ENCODE measurements at places on chromosomes 3 and 15. TPM values are rescaled to one million over a fixed set of nuclear protein-coding genes. Genes with fewer than 3 reads are reported as not detected.
A peak's percentile ranks its signal among the peaks of the same experiment; 100 is the strongest.

DNA sequence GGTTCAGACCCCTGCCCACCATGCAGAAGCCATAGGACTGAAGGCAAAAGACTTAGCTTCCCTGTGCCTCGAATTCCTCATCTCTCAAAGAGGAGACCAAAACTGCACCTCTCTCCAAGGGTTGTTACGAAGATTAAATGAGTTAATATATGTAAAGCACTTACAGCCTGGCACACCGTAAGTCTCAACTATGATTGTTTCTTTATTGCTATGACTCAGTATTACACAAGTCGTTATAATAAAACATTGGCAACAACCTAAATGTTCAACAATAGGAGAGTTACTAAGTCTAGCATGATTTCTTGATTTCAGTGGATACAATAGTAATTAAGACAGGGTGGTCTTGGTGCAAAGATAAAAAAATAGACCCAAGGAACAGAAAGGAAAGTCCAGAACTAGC lies 19.6 kb upstream of the FGD5 start:
- DNase-seq: no peak

DNA sequence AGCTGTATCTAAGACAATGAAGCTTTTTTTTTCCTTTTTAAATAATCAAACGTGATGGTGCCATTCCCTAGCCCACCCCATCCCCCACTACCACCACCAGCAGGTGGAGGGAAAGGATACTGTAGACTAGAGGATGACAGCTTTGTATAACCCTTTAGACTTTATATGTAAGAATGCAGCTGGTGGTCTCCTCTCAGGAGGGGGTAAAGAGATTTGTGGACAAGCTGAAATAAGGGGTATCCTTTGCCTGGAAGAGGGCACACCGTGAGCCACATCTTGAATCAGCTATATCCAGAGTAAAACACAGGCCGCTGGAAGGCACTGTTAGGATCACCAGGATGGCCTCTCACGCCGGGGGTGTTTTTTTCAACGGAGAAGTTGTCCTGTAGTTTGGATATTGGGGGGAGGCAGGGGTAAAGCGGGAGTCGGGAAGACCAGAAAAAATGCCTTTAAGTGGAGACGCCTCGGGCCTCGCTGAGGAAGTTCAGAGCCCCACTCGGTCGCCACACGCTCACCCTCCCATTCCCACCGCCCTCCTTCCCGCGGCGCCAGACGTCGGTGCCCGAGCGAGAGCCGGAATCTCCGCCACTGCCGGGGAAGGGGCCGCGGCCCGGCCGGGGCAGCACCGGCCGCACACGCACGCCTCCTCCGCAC lies 986 bp downstream of the KPNA4 start:
- peak; percentile 32 for DNase-seq

DNA sequence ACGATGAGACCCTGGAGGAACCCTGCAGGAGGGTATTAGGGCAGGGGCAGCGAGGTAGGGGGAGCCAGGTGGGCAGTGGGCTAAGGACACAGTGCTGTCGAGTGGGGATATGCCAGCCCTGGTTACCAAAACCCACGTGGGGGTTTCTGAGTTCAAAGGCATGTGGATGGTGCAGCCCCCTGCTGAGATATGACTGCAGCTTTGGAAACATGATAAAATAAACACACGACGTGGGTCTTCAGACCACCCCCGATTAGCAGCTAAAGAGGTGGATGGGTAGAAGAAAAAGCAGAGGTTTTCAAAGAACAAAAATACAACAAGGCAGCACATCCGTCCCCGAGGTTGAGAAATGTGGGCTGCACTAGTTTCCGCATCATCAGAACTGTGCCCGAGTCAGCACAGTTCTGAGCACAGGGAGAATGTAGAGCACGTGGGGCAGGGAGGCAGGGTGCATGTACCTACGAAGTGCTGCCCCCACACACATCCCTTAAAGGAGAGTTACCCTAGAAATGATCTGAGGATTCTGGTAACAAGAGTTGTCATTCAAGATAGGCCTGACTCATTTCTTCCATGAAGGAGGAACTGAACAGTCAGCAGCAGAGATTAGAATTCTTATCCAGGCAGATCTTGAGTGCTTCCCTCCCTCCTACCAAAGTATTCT lies 121.3 kb downstream of the RPLP1 start:
- DNase-seq: no peak

- DNase-seq: no peak
Measured at GRCh38 chr3:151395806-151396205, 11.3 kb upstream of the P2RY12 start.

Gene NANOGP8
- not detected for polyA plus RNA-seq

DNA sequence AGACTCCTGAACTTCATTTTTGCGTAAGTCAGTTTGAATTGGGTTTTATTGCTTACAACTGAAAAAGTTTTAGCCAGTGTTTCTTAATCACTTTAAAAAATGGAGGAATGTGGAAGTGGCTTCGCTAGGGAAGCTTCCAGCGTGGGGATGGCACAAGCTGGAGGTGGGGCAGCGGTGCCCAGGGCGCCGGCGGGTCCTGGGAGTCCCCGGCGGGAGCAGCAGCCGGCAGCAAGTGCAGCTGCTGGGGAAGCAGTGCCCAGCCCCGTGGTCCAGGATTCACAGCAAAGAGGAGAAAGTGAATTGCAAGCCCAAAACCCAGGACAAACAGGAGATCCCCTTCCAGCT lies 301.8 kb upstream of the PROK2 start:
- no peak for DNase-seq

- DNase-seq: peak; percentile 47
Measured at GRCh38 chr15:57377478-57377847, 1.2 kb downstream of the CGNL1 start.

DNA sequence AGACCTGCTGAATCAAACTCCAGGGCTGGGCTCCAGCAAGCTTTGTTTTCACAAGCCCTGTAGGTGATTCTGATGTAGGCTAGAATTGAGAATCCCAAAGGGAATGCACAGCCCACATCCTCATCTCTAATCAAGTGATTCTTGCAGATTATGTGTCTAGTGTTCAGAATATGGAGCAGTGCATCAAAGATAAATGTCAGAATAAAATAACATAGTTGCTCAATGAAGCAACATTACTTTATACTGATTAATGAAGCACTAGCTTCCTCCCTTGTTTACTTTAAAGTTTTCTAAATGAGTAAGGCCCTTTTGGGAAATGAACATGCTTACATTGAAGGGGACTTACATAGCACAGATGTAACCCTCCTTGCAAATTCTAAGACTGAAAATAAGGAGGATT lies 39.2 kb downstream of the NUP210 start:
- no peak for DNase-seq

- no peak for DNase-seq
Measured at GRCh38 chr3:145015253-145015652, 1043.6 kb downstream of the DIPK2A start.

GRCh38 chr3:69033470-69033869 lies 18.7 kb downstream of the TMF1 start:
- DNase-seq: no peak

DNA sequence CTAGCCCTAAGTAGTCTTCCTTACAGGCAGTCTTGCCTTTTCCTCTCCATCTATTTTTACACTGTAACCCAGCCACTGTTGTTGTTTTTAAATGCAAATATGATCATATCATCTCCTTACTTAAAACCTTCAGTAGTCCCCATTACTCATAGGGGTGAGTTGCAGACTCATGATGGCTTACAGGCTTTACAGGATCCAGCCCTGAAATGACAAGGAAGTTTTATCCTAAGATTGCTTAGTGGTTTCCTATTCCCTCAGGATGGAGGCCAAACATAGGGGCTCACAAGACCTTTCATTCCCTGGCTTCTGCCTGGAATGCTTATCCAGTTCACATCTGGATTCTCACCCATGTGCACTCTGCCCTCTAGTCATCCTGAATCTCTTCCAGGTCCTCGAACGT lies 27.7 kb upstream of the PCOLCE2 start:
- DNase-seq: no peak

Gene PATL2
- polyA plus RNA-seq: 0.12 TPM

DNA sequence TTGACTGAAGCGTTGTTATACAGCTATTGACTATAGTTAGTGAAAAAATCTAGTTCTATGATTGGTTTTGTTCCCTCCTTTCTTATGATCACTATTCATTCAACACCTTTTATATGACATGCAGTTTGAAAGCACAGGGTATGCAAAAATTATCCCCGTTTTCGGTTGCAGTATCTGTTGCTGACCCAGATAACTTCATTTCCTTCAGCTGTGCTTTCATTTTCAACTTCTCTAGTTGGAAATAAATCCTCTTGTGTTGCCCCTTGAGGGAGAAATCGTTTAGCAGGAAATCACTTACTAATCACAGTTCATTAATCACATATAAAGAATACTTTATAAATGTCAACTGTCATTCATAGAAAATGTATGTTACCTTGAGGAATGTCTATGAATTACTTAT lies 55.1 kb downstream of the MBNL1 start:
- DNase-seq: no peak

GRCh38 chr15:72483279-72483678 lies 9.1 kb downstream of the ARIH1 start:
- DNase-seq: no peak

- DNase-seq: no peak
Measured at GRCh38 chr3:63706321-63707085, 54.0 kb downstream of the SNTN start.

DNA sequence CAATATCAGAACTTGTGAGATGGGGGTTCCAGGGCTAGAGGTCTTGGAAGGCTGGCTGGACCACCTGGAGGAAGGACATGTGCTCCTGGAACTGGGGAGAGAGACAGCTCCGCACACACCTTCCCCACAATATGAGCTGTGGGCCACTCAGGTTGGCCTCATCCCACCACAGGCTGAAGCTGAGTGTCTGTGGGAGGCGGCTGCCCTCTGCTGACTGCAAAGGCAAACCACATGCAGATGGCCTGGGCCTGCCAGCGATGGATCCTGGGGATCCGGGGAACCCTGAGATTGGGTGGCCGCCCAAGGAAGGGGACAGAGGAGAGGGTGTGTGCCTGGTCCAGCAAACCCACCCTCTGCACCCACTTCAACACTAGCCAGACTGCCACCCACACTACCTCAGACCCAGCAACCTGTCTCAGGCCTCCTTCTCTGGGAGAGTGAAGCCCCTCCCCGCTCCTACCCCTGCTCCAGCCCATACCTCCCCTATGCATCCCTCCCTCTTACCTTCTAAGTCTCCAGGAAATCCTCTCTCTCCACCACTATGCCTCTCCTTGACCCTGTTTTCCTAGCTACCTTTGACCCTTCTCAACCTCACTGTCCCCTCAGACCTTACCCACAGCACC lies 44.8 kb downstream of the CYP11A1 start:
- DNase-seq: peak; percentile 55

Gene TEX55
- not detected for polyA plus RNA-seq

GRCh38 chr15:96551196-96551595 lies 220.7 kb downstream of the NR2F2 start:
- DNase-seq: no peak

Gene SLC27A2
- polyA plus RNA-seq: 39.7 TPM

Gene ABHD17C
- 13.8 TPM for polyA plus RNA-seq

- DNase-seq: peak; percentile 17
Measured at GRCh38 chr15:101068961-101069653, 149.9 kb downstream of the LRRK1 start.

Gene UROC1
- polyA plus RNA-seq: not detected

DNA sequence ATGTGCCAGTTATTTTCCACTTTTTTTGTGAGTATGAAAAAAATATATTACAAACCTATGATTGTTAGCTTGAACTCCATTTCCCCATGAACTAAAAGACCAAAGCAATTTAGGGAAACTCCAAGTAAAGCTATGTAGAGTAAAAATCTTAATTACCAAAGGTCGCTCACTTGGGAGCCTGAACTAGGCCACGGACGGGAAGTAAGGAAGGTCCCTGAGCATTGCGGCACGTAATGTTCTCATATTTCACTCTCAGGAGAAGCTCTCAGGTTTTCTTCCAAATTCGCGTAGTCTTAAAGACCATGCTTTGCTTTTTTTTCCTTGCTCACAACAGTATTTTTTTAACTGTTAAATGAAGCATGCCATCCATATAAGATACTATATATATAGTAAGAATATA lies 215.3 kb upstream of the RARB start:
- DNase-seq: no peak

DNA sequence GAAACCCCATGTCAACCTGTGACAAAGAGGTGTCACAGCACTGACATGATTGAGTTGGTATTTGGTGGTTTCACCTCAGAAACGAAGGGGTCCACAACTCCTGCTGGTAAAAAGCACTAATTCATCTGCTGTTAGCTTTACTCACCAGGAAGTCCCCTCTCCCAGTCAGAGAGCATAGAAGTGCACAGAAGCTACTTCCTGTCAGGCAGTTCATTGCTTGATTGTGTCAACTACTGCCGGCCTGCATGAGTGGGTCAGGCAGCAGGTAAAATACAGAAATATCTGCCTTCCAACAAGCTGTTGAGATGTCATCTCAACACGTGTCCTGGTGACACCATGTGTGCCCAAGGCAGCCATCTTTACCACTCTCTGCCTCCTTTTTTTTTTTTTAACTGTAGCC lies 596.6 kb upstream of the NR2F2 start:
- no peak for DNase-seq

GRCh38 chr15:25185156-25185710 lies 230.4 kb downstream of the SNRPN start:
- no peak for DNase-seq

DNA sequence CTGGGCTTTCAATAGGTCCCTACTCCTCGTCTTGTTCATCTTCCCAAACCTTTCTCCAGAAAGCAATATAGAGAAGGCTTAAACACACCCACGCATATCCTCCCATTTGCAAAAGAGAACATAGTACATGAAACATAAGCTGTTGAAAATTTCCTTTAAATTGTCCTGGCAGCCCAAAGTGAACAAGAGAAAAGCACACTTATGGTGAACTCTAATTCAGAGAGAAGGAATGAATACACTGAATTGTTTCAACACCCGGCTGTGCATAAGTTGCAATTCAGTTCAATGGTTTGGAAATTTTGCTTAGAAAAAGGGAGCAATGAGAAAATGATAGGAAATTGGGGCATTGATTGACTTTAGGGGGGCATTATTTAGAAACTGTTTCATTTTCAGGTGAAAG lies 202.6 kb downstream of the TIGIT start:
- DNase-seq: no peak

DNA sequence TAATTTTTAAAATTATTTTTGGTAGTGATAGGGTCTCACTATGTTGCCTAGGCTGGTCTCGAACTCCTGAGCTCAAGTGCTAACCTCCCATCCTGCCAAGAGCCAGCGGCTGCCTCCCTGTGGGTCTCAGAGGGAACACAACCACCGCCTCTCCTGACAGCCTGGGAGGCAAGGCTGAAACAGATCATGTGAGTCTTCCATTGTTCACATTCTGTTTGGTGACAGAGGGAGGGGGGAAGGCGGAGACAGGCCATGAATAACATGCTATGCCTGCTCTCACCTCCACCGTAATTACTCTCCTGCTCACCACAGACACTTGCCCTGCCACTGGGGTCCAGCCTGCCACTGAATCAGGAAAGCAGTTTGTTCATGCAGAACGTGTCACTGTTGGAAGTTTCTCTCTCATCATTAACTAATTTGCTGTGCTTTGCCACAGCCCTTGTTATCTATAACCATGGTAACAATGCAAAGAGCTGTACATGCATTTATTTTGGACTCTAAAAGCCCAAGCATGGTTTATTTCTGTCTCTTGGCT lies 78.4 kb upstream of the RASGRF1 start:
- no peak for DNase-seq

DNA sequence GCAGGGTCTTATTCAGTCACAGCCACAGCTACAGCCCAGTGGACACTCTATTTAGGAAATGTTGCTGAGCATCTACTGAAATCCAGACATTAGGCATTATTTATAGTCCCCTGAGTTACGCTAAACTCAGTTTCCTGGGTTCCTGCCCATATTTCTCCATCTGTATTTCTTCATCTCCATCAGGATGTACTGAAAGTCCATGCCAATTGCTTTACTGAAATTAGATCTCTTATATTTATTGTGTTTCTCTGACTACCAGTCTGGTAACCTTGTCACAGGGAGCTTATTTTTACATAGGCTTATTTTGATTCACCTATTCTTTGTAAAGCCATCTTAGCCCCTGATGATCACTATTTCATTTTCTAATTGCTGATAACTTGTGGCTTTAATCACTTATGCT lies 223.9 kb downstream of the TLE3 start:
- no peak for DNase-seq
